ENCODE measurements at places on chromosomes 12 and 14.

GRCh38 chr12:44158746-44159145, 322.9 kb downstream of the TMEM117 start:
- DNase-seq: no peak

DNA sequence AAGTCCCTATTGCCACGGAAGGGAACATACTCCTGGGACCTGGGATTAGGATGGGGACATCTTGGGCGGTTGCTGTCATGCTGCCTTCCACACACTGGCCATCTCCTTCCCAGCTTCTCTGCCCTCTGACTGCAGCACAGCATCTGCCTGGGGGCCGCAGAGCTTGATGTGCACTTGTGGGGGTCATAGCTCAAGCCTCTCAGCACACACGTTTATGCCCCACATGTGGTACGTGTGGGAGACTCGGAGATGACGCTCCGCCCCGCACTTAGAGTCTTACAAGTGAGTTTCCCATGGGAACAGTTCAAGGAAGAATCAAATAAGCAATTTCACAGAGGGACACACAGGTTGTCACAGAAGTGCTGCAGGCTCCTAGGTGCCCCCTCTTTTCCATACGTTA, 8.6 kb downstream of the ACADS start:
- DNase-seq: no peak

- no peak for DNase-seq
Measured at GRCh38 chr14:25122211-25122610, 72.3 kb upstream of the STXBP6 start.

DNA sequence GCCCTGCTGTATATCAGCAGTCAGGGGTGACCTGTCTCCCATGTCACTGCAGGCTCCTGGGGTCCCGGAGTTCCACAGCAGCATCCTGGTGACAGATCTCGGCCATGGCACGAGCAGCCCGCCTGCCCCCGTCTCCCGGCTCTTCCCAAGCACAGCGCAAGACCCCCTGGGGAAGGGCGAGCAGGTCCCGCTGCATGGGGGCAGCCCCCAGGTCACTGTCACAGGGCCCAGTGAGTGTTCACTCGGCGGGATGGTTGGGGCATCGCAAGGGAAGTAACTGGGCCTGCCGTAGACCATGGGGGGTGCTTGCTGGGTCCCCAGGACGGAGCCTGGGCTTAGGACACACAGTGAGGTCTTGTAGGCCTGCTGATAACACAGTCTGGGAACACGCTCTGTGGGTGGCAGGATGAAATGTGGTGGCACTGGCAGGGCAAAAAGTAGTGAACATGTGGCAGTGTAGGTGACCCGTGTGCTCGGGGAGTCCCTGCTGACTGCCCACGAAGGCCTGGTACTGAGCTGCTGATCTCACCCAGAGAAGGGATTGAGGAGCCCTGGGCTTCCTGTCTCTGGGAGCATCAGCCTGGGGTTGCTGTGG, 38.5 kb downstream of the IL31 start:
- DNase-seq: no peak

DNA sequence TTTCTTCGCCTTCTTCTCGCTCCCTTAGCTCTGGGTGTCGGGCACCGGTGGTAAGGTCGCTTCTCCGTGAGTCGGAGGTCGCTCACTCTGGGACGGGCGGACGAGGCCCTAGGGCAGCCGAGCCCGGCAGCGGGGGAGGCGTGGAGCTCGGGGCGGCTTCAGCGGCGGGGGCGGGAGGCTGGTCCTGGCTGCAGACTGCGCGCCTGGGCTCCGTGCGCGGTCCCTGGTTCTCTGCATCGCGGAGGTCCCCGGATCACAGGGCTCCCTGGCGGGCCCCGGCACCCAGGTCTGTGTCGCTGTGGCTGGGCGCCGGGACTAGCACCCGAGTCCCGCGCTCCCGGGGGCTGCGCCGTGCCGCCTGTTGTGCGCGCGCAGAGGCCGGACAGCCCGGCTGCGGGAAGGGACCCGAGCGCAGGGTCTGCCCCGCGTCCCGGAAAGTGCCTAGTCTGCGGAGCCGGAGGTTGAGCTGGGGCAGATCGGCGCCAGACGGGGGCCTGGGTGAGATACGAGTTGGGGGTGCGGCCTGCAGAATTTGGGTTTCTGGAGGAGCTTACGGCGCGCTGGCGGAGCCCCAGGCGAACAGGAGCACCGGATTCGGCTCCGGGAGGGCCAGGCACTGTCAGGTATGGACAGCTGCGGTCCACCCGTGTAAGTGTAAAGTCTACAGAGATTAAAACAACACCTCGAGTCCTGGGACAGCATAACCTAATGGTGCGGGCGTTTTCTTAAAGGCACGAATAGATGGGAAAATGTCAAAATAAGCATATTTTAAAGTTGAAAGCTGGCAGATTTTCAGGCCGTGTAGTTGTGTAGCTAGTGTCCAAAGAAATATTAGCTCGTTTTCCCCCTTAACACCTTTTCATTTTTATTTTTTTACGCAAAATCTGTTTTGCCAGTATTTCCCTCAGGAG, 713 bp downstream of the FRMD6 start:
- DNase-seq: peak; percentile 83

- peak; percentile 40 for DNase-seq
Measured at GRCh38 chr12:96255077-96255476, 60.9 kb downstream of the ELK3 start.

DNA sequence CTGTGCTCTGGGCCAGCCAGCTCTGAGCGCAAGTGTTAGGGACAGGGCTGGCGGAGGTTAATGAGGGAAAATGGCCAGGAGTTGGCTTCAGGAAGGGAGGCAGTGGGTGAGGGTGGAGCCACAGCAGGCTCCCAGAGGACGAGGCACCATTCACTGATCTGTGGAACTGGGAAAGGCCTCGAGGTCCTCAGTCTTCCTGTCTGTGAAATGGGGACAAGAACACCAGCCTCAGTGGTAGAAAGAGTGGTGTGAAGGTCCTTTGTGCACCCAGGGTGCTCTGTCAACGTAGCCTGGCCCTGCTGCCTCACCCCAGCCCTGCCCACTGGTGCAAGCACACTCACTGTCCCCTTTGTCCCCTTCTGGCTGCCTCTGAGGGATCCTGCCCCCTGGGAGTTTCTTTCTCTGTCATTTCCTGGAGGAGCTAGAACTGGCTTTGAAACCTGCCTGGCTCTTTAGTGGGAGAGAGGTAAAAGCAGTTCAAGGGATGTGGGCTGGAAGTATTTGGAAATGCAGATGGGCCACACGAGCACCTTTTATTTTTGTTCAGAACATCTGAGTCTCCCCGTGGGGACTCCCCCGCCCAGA, 25.0 kb downstream of the SYNDIG1L start:
- DNase-seq: no peak

DNA sequence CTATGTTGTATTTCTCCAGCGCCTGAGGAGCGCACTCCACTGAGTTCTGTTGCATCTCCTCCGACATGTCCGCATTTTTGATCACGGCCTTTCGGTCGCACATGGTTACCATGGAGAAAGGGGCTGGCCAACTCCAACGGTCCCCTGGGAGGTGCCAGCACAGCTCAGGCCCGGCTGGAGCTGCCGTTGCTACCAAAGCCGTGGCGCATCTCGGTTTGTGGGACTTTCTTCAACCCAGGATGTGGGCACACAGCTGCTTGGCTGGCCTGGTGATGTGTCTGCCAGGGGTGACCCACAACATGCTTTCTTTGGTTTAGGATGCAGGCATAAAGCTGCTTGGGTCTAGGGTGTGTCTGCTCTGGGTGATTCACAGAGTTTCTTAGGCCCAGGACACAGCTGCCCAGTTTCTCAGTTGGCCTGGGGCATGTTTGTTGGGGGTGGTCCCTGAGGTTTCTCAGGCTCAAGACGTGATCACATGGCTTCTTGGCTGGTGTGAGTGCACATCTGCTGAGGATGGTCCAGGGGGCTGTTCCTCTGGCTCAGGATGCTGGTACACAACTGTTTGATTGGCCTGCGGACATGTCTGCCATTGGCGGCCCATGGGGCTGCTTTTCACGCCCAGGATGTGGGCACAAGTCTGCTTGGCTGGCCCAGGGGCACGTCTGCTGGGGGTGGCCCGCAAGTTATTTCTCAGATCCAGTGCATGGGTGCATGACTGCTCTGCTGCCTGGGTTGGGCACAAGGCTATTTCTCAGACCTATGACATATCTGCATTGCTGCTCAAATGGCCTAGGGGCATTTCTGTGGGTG, 25.9 kb upstream of the GTF2A1 start:
- DNase-seq: no peak

- no peak for DNase-seq
Measured at GRCh38 chr14:105014032-105014431, 6.9 kb downstream of the CDCA4 start.

DNA sequence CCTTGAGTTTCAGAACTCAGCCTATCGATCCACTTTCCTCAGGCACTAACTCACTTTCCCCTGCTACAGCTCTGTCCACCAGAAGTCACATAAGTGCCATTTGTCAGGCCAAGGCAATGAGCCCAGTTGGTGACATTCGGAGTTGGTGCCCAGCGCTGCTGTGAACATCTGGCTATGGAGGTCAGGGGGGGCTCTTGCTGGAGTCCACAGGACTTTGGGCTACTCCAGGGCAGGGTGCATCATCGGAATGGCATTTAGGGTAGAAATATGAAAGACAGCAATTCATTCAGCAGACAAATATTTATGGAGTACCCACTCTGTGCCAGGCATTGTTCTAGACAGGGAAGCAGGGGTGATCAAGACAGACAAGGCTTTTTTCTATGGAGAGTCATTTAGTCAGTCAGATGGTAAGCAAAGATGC, 1.5 kb upstream of the PPP1CC start:
- DNase-seq: no peak

DNA sequence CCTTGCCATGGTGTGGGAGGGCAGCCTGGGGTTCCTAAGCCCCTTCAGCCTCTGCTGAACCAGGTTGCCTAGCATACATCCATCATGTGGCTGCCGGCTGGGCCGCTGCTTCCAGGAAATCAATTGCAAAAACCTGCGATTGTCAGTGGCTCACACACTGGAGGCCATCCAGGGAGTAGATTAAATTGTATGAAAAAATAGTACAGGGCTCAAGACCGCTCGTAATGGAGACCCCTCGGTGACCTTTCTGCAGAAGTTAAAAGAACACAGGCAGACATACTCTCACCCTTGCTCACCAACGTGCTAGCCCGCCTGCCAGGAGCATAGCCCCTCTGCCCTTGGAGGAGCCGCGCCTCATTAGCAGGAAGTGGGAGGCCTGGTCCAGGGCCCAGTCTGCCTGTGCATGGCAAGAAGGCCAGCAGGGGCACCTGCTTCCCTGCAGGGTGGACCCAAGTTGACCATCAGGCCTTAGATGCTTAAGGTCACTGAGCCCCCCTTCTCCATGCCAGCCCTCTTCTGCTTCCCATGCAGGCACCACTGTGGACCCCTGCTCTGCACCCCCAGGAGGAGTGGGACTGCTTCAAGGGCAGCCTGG, 31.4 kb upstream of the CIPC start:
- DNase-seq: no peak

- no peak for DNase-seq
Measured at GRCh38 chr12:12474471-12474928, 88.2 kb downstream of the DUSP16 start.

GRCh38 chr12:54486173-54486867, 11.2 kb upstream of the NCKAP1L start:
- no peak for DNase-seq

DNA sequence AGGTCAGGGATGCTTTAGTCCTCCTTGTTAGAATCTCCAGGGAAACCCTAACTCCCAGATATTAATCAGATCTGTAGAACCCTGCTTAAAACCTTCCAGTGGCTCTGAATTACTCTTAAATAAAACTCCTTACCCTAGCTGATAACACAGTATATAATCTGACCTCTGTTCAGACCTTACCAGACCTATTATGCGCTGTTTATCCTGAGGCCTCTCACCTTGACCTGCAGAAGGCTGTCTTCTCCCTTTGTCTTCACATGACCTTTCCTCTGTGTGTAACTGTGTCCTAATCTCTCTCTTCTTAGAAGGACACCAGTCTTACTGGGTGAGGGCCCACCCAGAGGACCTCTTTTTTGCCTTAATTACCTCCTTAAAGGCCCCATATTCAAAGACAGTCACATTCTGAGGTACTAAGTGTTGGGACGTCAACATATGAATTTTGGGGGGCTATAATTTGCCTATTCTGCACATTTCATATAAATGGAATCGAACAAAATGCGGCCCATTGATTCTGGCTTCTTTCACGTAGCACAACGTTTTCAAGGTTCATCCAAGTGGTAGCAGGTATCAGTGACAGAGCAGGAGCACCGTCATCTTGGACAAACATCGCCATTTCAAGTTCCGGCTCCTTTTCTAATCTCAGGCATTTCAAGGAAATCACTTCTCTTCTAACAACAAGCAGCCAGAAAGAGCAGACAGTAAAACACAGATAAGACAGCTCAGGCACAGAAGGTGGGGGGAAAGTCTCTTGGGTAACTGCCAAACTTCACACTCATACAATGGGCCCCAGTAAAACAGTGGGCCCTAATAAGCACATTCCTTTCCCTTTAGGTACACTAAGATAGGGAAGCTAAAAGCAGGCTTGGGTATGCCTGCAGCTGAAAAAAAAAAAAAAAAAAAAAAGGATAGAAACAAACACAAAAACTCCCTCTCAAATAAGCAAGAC, 200.2 kb upstream of the NUDT4 start:
- no peak for DNase-seq

- DNase-seq: peak; percentile 71
Measured at GRCh38 chr12:110590806-110591326, 7.7 kb upstream of the PPTC7 start.

Data from muscle of back (tissue), 13 donors.